ENCODE measurements at places on chromosomes 16 and 17.

DNA sequence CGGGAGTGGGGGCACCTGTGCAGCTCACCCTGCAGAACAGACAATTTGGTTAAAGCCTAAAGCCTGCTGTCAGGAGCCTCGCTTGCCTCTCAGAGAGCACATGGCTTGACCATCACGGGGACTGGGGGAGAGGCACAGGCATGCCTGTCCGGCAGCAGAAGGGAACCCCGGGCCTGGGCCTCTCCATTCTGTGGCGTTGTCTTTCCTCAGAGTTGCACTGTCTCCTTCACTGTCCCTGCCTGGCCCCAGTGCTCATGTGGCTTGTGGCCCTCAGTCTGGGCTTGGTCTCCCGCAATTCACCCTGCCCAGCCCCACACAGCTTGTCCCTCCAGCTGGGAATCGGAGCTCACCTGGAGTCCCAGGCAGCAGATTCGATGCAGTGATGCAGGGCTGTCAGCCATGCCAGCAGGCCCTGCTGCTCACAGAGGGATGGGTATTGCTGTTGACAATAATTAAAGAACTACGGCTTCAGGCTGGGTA lies 189.9 kb downstream of the SEC14L1 start:
- no peak for DNase-seq

DNA sequence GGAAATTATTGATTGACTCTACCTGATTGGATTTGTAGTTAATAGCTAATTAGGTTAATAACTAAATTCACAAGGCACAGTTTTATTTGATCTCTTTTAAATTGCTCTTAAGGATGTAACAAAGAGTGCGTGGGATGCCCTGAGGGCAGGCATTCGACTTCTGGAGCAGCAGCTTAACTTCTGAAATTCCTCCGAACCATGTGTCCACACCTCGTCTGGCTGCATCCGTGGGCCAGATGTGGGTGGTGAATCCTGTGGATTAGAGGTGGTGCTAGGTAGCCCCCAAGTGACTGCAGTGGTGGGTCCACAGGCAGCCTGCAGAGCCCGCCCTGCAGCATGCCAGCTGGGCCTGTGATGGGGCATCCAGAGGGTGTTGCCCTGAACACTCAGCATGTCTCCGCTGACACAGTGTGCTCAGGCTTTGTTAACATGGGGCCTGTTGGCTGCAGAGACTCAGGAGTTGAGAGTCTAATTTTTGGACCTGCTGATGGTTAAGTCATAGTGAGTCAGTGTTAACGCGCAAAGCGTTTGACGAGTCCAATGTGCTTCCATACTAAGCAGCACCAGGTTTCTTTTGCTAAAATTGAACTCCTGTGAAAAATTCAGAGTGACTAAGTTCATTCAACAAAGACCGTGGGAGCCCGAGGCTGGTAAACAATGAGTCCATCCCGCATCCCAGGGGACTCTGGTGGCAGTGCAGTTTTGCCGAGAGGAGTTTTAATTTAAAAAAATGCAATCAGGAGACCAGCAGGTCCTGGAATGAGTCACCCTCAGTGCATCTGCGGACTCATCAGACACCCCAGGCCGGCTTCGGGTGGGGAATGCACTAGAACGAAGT lies 3.8 kb upstream of the NPB start:
- peak; percentile 94 for DNase-seq

GRCh38 chr16:52727441-52727840 lies 180.5 kb upstream of the TOX3 start:
- DNase-seq = no peak

DNA sequence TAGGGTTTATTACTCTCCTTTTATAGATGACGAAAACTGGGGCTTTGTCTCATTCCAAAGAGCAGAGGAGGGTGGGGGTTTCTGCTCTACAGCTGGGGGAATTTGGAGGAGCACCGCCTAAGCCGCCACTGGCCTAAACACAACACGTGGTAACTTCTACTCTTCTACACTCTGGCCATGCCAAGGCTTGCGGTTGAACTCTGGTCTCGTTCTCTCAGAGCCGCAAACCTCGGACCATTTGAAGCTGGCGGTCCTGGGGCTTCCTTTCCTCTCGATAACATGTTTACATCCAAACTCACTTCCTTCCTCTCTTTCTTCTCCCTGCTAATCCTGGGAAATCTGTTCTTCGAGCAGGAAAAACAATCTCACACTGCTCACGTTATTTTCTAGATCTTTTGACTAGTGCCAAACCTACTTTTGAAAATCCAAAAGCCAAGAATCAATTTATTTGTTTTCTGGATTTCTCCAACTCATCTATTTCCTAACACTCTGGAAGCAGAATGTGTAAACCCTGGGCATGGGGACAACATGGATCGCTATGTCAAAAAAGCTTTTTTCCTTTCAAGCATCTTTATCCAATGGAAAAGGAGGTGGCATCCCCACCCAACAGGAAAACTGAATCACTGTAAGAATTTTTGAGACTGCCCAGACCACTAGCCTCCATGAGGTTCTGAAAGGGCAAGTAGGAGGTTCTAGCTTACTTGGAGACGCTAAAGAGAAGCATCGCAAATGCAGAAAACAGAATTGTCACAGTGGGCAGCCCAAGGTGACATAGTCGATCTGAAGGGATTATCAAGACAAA lies 13.6 kb upstream of the EEF2K start:
- peak; percentile 87 for DNase-seq

GRCh38 chr16:12613131-12613991 lies 190.3 kb downstream of the CPPED1 start:
- peak; percentile 42 for DNase-seq

GRCh38 chr16:678209-678857 lies 1.9 kb upstream of the STUB1 start:
- no peak for DNase-seq

DNA sequence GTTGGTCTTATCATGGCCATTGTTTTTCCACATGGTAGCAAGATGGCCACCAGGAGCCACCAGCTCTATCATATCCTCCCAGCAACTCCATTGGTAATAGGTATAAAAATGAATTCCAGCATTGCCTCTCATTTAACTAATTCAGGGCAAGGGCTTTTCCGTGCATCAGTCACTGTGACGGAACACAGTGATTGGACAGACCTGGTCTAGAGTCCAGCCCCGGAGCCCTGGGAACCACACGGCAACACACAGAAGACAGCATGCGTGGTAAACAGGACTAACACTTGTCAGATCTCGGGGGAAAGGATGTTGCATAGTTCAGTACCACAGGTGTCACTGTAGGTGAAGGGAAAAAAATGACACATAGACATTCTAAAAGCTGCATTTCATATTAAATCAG lies 638.0 kb upstream of the RBFOX1 start:
- no peak for DNase-seq

GRCh38 chr17:1186214-1186820 lies 6.5 kb upstream of the ABR start:
- peak; percentile 48 for DNase-seq

DNA sequence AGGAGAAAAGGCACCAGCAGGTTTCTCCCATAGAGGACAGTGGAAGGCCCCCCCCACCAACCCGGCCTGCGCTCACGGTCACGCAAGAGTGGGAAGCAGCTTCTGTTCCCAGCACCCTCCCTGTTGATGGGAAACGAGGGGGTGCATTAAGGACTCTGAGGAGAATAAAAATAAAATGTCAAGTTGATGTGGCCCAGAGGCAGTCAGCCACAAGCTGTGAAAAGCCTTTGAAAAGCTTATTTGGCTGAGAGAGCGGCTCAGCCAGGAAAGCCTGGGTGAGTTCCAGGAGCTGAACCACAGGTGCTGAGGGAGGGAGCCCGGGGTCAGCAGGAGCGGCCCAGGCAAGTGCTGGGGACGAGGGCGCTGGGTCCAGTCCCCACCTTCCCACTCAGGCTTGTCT lies 26.9 kb upstream of the SPATA32 start:
- DNase-seq = no peak

DNA sequence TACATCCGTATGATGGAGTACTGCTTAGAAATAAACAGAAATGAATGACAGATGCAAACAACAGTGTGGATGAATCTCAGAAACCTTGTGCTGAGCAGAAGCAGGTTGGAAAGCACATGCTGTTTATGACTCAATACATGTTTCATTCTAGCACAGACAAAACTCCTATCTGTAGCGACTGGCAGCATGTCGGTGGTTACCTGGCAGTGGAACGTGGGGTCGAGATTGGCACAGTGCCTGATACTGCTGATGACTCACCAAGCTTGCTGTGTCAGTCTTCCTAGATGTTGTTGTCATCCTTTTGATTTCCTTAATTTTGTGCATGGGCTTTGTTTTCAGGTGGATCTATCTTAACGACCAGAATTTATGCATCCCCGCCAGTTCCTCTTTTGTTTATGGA lies 62.1 kb downstream of the GAN start:
- no peak for DNase-seq

GRCh38 chr16:11151156-11151884 lies 104.7 kb downstream of the SOCS1 start:
- DNase-seq = no peak

DNA sequence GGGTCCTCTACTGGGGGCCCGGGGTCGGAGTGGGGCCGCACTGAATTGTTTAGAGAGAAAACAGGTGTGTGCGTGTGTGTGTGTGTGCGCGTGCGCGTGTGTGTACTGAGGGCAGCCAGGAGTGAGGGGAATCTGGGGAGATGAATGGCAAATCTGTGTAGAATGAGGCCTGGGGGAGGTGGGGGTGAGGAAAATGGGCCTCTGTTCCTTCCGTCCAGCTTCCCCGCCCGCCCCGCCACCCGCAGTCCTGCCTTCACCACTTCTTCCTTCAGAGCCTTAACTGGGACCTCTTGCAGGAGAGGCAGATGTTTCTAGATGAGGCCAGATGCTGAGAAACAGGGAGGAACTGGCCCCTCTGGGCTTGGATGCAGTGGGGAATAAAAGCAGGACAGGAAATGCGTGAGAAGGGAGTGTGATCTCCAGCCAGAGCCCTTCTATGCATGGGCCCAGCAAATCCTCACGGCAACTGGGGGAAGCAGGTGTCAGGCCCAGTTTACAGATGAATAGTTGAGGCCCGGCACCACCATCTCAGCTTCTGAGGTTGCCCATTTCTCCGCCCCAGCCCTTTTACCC lies 29.7 kb upstream of the NGFR start:
- DNase-seq = no peak

DNA sequence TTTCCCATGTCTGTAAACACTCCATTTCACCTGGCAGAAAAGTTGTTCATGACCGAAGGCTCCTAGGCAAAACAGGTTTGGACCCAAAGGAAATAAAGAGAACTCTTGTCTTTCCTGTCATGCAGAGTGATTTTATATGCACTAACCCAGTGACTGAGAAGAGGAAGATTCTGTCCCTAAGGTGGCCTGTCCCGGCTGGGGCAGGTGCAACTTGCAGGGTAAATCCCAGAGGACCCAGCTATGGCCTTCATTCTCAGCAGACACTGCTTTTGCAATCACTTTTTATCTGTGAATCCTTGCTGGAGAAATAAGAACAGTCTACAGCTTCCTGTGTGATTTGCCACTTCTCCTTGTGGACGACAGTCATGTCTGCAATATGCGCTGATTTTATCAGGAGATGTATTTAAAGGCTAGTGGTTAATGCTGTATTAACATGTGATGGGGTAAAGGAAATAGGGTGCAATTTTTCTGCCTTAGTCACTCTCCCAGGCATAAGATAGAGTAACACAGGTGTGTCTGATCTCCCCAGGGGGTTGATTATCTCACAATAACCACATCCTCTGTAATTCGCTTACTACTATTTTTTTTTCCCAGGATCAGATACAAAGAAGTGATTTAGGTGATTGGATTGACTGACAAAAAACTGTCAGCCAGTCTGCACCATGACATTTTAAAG lies 696.8 kb upstream of the SOX9 start:
- DNase-seq = peak; percentile 85

- no peak for DNase-seq
Observed at GRCh38 chr17:13554231-13554630, 47.5 kb downstream of the HS3ST3A1 start.

DNA sequence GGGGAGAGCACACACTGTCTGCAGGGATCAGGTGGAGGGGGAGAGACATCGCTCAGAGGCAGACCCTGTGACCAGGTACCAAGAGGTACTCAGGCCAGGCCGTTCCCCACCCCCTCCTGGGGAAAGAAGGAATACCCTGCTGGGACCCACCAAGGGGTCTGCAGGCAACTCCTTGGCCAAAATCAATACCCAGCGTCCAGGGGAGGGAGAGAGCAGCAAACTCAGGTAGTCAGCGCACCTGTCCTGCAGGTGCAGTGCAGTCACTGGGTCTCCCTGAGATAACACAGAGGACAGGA lies 57.5 kb upstream of the DOC2B start:
- DNase-seq = no peak

DNA sequence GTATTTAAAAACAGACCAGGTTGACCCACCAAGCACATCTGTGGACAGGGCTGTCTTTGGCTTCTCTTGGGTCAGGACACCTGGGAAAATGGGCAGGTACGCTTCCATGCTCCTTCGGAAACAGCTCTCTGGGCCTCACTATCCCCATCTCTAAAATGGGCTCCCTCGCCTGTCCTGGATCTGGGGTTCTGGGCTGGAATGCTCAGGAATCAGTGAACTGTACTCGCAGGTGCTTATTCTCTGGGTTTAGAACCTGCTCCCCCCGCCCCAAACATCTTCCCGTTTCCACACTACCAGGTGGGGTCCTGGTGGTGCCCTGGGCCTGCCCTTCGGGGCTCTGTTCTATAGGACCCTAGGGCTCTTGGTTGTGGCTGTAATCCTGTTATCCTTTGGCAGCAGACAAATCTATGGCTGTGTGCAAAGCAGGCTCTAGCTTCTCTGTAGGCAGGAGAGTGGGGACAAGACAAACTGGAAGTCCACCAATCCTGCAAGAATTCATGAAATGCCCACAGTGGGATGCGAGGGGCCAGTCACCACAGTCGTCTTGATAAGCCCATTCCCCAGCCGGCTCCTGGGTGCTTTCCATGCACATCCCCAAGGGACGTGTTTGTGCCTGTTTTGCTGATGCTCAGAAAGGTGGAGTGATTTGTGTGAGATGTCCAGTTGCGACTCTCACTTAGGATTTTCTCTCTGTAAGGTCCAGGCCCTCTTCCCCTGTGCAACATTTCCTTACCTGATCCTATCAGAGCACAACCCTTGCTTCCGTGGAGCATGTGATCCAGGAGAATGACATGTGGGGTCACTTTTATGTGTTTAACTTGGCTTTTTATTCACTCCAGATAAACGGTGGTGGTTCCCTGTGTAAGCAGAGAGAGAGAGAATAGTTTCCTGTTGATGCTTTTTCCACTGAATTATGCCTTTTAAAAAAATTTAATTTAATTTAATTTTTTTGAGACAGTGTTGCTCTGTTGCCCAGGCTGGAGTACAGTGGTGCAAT lies 37.2 kb downstream of the HAPSTR1 start:
- no peak for DNase-seq

GRCh38 chr16:51055434-51055833 lies 95.6 kb downstream of the SALL1 start:
- DNase-seq = no peak

DNA sequence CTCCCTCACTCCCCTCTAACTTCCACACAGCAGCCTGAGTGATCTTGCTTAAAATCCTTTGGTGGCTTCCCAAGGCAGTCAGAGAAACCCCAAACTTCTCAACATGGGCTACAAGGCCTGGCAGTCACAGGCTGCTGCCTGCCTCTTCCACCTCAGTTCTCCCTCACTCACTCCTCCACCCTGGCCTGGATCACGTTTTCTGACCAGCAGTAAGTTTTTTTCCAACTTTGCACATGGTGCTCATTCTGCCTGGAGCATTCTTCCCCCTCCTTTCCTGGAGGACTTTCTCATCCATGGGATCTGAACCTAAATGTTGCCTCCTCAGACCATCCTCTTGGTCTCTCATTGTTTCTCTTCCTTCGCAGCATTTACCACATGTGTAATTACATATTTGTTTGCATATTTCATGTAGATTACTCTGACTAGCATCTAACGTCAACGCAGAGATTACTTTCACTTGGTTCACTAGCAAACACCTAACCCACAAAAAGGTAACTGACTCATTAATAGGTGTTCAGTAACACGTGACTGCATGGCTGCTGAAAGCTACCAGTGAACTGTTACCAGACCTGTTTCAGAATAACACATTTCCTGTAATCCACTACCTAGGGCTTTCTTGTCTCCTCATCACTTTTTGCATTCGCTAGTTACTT lies 17.1 kb downstream of the GNA13 start:
- DNase-seq = no peak
